CMK (cell line): ENCODE measurements at places on chromosomes 7 and 10.

GRCh38 chr10:30189238-30189580 lies 129.8 kb upstream of the JCAD start:
- DNase-seq: no peak

GRCh38 chr7:101743995-101744360 lies 73.4 kb upstream of the CUX1 start:
- no peak for DNase-seq

DNA sequence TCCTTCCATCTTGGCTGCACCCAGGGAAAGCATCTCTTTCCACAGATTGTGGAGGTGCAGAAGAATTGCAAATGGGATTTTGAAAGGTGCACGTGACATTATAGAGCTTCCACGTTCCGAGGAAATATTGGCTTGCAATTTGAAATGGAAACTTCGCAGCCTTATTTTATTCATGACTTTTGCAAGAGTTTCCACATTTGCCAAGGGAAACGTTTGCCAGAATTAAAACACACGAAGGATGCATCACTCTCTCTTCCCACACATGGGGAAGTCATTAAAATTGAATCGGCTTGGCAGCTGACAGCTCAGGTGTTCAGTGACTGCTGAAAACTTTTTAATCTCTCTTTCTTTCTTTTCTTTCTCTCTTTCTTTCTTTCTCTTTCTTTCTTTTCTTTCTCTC lies 475.4 kb upstream of the IGFBP3 start:
- no peak for DNase-seq

- no peak for DNase-seq
Measured at GRCh38 chr7:68875857-68876256, 722.4 kb upstream of the AUTS2 start.
